CD4-positive, alpha-beta T cell (primary cell): ENCODE measurements at places on chromosomes 2 and 18.

DNA sequence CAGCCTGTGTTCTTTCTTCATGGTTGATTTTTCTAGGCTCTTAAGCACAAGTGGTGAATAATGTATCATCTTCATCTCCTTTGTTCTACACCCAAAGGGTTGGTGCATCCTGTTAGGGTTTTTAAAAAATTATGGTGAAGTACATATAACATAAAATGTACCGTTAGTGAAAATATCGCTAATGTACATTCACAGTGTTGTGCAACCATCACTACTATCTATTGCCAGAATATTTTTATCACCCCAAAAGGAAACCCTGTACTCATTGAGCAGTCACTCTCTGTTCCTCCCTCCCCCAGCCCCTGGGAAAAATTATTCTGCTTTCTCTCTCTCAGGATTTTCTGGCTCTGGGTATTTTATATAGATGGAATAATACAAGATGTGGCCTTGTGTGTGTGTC, 98.5 kb downstream of the PRKCE start:
- DNase-seq = no peak

DNA sequence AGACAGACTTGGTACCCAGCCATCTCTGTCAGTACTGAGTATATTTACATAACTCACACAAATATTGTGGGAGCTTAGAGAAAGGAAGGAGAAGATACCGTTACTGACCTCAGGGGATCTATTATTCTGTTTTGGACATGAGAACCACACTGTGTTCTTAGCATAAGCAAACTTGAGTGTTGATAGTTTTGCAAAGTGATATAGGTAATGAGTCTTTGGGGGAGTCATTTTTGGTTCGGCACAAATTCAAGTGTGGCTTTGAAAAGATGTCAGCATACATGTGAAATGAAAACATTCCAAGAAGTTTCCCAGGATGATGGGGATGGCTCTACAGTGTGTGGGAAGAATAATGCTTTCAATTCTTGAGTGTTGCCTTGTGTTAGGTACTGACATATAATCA, 24.1 kb downstream of the SMARCAL1 start:
- no peak for DNase-seq

DNA sequence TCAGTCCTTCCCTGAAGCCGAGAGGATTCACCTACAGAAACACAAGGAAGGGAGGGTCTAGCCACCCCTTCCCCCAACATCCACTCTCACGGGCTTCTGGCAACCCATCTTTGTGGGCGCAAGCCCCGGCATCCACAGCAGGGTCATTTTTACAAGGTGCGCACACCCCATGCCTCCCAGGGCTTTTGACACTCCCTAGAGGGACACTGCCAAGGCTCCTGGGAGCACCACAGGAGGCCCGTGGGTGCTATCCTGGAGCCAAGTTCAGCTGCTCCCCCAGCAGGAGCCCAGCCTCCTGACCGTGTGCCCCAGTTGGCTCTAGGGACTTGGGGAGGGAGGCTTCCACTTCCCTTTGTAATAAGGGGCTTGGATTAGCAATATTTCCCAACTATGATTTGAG, 251.6 kb downstream of the TNS1 start:
- DNase-seq = no peak

DNA sequence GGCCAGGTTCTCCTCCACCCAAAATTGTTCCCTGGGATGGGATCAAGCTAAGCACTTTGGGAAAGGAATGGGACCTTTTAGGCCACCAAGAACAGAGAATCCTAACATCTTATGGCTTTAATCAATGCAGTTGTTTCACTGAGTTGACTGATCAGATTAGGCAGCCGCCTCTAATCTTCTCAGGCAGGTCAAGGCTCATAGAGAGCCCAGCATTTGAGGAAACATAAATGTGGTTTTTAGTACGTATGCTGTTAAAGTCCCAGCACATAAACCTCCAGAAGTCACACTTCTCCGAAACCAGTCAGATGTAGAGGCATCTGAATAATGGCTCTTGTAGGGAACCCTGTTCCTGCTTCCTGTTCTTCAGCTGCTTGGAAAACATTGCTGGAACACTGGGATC, 99.5 kb upstream of the RMDN2 start:
- no peak for DNase-seq

DNA sequence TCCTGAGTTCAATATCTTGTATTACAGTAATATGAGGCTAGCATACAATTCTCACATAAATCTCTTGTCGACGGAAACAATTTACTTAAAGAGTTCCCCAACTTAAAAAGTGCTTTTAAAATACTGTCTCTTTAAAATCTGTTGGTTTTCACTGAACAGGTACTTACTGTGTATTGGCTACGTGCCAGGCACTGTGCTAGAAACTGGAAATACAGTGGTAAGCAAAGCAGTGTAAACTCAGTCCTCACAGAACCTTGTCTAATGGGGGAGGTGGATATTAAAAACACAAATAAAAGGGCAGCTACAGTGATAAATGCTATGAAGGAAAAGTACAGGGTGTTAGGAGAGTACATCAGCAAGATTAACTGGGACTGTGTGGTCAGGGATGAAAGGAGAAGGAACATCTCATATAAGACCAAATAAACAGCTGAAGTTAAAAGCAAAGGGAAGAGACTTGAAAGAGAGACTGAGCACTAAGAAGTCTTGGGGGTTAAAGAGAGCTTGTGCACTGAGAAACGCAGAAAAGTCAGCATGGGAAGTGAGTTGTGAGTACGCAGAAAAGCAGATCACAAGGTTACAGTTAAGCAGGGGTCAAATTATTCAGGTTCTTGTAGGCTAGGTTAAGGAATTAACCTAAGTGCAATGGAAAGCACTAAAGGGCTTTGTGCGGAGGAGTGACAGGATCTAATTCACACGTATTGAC, 52.5 kb downstream of the USP40 start:
- no peak for DNase-seq

GRCh38 chr2:134132490-134132857, 121.4 kb upstream of the MGAT5 start:
- no peak for DNase-seq

GRCh38 chr2:223214394-223215253, 162.6 kb downstream of the KCNE4 start:
- DNase-seq = no peak

GRCh38 chr2:144256996-144257707, 262.8 kb downstream of the ZEB2 start:
- DNase-seq = no peak

DNA sequence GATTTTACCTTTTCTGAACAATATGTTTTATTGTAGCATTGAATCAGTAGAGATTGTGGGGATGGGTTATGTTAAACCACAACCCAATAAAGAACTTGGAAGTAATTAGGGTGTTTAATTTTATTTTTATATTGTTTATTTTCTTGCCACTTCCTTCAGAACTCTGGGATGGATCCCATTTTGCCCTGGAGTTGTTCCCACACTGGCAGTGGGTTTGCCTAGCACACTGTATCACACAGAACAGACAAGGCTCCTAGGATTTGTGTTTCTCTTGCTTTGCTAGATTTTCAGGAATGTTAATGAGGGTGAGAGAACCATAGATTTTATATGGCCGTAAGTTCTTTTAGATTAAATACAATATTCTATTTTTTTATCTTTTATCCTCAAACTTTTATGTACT, 59.0 kb downstream of the TANK start:
- no peak for DNase-seq

- no peak for DNase-seq
These were observed 70.8 kb downstream of the TPGS2 start for GRCh38 chr18:36757991-36758390.

DNA sequence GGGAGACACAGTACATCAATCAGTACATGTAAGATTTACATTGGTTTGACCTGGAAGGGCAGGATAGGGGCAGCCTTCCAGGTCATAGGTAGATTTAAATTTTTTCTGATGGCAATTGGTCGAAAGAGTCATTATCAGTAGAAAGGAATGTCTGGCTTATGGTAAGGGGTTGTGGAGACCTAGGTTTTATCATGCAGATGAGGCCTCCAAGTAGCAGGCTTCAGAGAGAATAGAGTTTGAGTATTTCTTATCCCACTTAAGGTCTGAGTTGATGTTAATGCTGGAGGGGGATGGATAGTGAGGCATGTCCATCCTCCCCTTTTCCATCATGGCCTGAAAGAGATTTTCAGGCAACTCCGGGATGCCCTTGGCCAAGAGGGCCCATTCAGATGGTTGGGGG, 60.7 kb downstream of the SPTBN1 start:
- DNase-seq = no peak

DNA sequence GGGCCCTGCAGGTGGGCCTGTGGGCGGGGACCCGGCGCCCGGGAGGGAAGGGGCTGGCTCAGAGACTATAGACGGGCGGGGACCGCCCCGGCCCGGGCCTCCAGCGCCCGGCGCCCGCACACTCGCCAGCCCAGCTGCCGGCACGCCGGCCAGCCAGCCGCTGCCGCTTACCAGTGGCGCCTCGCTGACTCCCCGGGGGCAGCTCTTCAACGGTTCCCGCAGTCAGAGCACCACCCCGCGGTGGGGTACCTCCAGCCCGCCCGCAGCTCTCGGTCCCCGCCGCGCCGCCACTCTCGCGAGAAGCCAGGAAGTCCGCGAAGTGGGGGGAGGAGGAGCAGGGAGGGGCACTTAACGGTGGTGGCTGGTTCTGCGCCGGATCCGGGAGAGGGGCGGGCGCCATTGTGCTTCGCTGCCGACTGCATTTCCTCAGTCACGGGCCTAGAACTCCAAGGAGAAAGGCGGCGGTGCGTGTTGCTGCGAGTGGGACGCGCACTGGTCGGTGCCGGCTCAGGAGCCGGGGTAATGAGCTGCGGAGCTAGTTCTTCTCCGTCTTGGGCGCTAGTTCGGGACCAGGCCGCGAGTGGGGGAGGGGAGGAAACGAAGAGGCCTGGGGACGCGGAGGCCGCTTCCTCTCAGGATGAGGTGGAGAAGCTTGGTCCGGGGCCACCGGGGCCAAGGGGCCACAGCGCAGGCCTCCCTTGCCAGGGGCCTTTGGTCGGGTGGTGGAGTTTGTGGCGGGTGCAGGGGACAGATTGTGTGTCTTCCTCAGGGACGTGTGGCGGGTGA, at the start of gene MARCHF7:
MARCHF7 (plus strand) TSS at position 364 of the 786 bp plus-strand sequence. CDS start 16,517 bp downstream, outside the sequence.
- peak; percentile 96 for DNase-seq

GRCh38 chr2:230668939-230669303, 43.7 kb upstream of the CAB39 start:
- no peak for DNase-seq

- DNase-seq = no peak
These were observed 136.1 kb upstream of the TMEM200C start for GRCh38 chr18:6031442-6031841.

DNA sequence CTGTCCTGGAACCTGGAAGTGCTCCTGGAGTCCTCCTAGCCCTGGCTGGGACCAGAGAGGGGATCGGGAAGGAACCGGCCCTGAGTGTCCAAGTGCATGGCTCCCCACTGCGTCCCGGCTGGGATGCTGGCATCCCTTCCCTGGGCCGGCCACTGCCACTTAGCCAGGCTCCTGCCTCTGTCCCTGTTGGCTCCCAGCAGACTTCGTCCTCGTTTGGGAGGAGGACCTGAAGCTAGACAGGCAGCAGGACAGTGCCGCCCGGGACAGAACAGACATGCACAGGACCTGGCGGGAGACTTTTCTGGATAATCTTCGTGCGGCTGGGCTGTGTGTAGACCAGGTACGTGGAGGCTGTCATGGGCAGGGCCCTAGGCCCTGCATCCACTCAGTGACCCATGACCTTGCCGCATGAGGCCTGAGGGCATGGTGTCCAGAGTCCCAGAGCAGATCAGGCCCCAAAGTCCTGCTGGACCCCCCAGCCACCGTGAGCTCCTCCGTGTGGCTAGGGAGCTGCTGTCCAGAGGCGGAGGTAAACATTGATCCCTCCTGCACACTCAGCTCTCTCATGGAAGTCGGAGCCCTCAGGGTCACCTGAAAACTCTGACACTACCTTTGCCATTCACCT, 7.1 kb downstream of the ANO7 start:
- no peak for DNase-seq

DNA sequence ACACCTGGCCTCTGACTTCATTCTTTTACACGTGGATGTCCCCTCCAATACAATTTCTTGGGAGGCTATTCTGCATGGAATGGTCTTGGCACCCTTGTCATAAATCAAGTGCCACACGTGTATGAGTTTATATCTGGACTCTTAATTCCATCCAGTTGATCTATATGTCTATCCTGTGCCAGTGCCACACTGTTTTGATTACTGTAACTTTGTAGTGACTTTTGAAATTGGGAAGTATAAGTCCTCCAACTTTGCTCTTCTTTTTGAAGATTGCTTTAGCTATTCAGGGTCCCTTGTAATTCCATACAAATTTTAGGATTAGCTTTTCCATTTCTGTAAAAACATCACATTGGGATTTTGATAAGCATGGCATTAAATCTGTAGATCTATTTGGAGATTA, 43.5 kb downstream of the HS1BP3 start:
- no peak for DNase-seq

DNA sequence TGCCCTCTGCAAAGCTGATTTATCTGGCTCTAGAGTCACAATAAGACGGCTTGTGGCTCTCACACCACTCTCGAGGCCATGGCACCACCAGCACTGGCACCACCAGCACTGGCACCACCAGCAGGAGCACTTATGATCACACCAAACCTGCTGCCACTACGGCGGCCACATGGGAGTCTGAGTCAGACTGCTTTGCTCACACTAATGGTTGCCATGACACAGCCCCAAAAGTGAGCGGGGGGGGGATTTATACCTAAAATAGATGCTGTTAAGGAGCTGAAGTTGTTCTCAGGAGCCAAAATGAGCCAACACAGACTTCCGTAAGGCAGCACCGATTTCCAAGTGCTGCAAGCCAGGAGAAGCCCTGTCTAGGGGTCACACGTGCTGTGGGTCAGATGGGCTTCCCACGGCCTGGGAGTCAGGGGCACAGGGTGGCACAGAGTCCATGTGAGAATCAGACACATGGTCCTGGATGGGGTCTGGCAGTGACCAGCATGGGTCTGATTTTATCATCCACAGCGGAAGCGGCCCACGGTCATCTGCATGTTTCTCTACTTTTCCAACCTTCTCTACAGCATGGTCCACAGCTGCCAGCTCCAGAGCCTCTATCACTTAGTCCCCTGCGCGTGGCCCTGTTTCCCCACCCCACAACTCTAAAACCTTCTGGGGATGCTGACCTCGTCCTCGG, 16.7 kb downstream of the DNMT3A start:
- DNase-seq = no peak

DNA sequence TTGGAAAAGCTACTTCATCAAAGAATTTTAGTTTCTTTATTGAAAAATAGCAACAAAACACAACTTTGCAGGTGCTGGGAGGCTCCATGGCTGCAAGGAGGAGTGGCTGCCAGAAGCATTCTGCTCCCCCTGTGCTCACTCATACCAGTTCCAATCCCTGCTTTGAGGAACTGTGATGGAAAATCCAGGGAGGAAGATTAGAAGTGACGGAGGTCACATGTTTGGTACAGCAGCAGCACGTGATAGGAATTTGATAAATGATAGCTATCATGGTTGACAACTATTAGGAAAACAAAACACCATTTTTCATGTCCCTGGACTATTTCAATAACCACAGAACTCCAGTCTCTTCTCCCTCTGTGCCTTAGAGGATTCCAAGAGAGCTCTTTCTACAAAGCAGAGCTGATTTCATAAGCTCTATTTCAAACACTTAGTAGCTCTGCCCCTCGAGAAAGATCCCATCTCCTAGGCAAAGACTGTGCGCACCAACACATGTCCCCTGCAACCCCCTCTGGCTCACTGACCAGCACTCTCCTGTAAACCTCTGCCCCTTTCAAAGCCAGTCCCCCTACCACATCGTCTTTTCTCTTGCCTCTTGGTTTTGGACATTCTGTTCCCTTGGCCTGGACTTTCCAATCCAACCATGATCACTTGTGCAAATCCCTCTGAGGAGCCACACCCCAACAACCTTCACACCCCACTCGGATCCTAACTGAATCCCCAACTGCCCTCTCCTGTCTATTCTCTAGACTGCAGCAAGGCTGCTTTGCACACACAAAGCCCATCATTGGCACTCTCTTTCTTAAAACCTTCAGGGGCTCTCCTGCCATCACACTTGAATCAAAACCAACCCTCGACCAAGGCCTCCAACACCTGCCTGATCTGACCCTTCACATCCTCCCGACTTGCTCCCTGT, 352.4 kb upstream of the PKDCC start:
- no peak for DNase-seq
